Esophagus squamous epithelium (tissue), 5 donors: ENCODE measurements at places on chromosomes 7 and 10.

- no peak for DNase-seq
Measured at GRCh38 chr7:77657427-77658224, 38.6 kb upstream of the RSBN1L start.

DNA sequence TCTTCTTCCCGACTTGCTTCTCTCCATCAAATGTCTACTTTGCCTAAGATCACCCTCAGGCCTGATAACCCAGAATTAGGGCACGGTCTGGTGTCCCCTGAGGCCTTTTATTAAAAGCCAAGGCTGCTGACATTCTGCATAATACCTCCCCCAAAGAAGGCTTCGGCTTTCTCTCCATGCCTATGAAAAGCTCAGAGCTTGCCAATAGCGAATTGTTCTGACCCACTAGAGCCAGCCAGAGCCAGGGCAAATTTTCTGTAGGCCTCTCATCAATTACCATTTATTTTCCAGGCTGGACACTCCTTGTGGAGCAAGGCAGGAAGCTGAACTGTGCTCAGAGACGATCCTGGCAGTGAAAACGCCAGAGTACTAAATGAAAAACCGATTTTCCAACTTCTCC lies 64.3 kb upstream of the ADRB1 start:
- DNase-seq, result no peak

DNA sequence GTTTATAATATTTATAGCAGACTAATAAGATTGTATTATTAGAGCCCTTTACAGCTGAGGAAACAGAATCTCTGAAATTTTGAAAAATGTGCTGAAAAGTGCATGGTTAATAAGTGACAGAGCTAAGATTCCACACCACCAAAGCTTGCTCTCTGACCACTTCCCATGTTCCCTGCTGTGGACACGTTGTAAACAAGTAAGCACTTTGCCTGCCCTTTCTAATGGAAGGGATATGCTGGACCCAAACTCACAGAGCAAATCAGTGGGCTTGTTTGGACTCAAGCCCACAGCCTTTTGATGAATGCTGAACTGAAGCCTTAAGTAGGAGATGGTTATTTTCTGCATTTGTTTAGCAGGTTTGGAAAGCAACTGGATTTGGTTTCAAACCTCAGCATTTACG lies 214.0 kb upstream of the TMEM72 start:
- no peak for DNase-seq

DNA sequence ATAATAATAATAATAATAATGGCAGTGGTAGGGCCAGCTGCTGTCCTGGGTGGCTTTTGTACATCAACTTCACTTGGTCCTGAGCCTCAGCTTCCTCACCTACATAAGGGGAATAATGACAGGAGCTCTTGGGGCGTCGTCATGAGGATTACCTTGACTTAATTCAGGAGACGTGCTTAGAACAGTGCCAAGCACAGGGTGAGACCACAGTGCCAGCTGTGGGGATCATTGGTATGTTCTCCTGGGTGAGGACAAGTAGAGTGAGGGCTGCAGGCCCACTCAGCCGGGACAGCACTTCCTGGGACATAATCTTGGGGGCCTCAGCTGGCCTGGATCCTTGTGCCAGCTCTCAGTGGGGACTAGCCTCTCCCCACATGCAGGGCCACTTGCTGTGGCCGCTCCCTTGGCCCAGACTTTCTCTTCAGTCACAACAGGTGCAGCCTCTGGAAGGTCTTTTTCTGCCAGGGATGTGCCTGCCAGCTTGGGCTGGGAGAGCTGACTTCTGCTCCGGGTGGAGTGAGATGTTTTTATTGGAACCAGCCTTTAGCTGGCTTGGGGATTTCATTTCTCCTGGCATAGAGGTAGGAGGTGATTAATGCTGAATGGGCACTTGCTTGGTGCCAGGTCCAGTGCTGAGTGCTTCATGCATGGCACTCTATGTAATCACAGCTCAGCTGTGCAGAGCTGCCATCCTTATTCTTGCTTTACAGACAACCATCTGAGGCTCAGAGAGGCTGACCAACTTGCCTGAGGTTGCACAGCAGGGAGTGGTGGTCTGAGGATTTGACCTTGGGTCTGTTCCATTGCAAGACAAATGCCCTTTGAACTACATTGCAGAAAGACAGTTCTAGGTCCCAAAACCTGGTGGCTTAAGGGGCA lies 45.3 kb downstream of the TSPAN15 start:
- no peak for DNase-seq

DNA sequence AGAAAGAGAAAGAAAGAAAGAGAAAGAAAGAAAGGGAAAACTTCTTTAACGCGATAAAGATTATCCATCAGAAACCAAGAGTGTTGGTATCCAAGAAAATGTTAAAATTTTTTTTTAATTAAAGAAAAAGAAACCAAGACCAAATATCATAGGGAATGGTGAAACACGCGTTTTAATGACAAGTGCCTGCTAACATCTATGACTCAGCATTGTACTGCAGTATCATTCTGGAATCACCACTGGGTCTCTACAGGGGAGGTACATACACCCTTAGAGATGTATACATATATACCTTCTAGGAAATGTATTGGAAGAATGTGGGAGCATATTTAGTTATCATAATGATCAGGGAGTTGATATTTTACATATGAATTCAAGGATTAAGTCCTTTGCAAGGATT lies 32.1 kb upstream of the PIK3AP1 start:
- no peak for DNase-seq

- no peak for DNase-seq
Measured at GRCh38 chr10:96856317-96856716, 24.2 kb downstream of the LCOR start.

DNA sequence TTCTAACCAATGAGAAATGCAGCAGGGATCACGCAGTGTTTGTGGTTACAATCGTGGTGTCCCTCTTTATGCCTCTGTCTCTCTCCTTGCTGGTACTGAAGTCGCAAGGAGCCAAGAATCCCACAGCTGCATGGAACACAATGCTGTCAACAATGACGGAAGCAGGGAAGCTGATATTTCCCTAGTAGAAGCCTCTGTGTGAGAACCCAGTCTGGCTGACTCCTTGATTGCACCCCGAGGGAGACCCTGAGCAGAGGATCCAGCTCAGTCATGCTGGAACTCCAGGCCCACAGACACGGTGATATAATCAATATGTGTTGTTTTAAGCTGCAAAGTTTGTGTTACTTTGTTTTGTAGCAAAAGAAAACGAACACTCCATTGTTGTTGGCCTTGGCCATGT lies 677.9 kb downstream of the PARD3 start:
- no peak for DNase-seq

GRCh38 chr7:120740348-120740747 lies 117.6 kb downstream of the TSPAN12 start:
- DNase-seq, result no peak

DNA sequence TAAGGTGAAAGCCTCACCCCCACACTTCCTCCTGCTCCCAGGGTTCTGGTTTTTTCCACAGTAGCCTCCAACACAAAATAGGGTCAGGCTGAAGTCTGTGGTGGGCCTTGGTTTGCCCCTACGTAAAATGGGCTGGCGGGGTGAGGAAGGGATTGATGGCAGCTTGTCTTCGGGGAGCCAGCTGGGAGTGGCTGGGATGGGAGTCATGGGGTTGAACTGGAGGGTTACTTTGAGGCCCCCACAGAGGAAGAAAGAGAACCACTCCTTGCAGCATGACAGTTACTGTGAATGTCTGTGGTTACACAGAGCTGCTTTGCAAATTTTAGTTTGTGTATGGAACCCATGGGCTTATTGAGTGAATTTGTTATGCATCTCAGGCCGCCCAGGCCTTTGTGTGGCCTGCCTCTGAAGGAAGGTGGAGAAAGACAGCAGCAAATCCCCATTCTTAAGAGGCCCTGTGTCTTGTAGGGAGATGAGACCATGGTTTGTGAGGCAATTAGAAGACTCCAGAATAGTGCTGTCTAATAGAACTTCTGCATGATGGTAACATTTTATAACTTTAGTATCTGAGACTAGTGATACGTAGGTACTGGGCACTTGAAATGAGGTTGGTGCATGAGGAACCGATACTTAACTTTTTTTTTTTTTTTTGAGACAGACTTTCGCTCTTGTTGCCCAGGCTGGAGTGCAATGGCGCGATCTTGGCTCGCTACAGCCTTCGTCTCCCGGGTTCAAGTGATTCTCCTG lies 8.1 kb downstream of the TRIM8 start:
- no peak for DNase-seq

DNA sequence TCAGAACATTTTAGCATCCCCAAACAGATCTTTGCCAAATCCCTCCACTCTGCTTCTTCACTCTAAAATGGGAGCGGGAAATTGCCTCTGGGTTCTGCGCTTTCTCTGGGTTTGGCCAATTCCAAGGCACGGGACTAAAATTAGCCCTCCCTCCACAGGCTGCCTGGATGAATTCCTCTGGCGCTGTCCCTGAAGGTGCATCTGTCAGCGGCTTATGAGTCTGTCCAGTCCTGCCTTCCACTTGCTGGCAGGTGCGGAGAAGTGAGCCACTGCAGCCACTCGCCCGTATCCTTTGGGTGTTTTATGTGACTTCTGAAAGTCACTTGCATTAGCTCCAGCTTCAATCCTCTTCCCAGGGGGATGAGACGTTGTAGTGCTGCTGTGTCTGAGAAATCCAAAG lies 121.6 kb downstream of the SH2D4B start:
- no peak for DNase-seq

DNA sequence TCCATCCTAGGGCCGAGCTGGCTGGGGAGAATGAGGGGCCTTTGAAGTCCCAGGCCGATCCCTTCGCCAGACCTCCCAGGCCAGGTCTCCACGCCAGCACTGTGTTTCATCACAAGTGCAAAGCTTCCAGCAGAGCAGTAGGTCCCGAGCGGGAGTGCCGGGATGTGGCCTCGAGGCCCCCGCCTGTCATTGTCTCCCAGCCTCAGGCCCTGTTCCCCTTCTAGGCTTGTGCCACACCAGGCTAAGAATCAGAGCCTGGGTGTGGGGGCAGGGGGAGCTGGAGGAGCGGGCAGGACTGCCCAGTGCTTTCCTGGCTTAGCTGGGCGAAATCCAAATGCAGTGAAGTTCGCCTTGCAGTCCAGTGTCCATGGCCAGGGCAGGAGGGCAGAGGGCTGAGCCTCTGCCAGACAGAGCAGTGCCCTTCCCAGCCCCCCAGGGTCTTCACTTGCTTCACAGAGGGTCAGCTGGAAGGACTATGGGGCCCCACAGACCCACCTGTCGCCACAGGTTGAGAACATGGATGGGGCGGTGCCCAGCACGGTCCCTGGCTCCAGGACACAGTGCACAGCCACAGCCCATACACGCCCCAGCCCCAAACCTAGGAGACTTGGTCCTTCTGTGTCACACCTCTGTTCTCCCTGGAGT lies 20.2 kb upstream of the PFKFB3 start:
- no peak for DNase-seq

- no peak for DNase-seq
Measured at GRCh38 chr10:121157998-121158397, 306.8 kb downstream of the WDR11 start.

DNA sequence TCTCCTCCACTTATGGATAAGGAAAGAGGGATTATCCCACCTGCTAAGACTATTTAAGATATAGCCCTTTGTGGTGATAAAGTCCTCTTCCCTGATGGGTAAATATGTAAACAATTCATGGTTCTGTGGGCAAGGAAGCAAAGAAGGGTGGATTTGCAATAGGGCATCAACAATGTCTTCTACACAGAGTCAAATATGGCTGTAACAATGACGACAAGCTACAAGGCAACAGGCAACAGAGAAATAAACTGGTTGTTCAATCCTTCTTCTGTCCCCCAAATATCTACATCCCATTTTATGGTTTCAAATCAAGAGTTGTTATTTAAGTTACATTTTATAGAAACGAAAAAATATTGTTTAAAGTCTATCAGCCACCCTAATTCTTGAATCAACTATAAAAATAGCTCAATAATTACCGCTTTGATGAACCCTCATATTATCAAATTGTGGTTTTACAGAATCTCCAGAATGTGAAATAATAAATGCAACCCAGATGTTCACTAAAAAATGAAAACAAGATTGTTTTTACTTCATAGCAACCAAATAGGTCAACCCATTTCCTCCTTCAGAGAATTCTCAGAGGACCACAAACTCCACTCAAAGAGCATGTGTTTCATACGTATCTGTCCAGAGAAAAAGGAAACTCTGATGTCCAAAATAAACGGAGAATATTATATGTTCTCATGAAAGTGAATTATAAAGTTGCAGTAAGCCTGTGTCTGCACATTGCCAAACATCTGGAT lies 13.8 kb downstream of the CYTH3 start:
- no peak for DNase-seq

- no peak for DNase-seq
Measured at GRCh38 chr10:127151981-127152699, 44.3 kb downstream of the INSYN2A start.

DNA sequence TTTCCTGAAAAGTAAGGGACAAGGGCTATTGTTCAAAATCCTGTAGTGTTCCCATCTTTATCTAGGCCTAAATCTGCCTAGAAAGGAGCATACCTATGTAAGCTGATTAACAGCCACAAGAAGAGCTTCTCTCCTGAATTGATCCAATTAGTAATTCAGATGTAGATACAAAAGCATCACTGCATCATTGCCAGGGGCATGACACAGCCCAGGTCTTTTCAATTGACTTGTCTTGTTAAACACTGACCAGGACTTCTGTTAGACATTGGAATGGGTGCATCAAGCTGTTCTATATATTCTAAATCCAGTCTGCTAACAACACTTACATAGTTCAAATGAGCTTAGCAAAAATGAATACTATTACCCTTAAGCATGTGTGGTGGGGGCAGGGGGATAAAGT lies 589.2 kb downstream of the INHBA start:
- DNase-seq, result no peak

GRCh38 chr7:36204929-36205635 lies 52.0 kb downstream of the EEPD1 start:
- no peak for DNase-seq

DNA sequence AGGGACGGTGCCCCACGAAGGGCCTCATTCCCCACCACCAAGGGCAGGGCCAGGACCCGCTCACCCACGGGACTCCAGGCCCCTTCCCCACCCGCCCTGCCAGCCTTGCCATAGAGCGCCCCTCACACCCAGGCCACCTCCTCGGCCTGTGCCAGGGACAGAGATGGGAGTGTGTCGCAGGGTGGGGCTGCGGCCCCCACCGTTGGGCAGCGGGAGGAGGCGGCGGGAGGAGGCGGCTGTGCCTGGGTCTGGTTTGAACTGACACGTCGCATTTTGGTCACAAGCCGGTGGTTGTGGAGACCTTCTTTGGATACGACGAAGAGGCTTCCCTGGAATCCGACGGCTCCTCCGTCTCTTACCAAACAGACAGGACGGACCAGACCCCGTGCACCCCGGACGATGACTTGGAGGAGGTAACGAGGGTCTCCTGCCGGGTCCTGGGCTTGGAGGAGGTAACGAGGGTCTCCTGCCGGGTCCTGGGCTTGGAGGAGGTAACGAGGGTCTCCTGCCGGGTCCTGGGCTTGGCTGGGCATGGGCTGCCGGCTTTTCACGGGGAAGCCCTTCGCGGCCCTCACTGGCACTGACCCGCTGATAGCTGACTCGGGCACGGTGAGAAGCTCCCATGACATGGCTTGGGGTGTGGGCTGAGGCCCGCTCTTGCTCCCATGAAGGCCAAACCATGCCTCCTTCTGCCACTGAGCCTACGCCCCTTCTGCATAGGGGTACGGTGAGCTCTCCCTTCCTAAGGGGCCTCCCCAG lies 46.4 kb upstream of the DPYSL4 start:
- no peak for DNase-seq
